ENCODE measurements at places on chromosomes 6 and 20.
A peak's percentile ranks its signal among the peaks of the same experiment; 100 is the strongest.

- peak; percentile 64 for DNase-seq
Measured at GRCh38 chr6:154154389-154154967, 115.4 kb downstream of the OPRM1 start.

DNA sequence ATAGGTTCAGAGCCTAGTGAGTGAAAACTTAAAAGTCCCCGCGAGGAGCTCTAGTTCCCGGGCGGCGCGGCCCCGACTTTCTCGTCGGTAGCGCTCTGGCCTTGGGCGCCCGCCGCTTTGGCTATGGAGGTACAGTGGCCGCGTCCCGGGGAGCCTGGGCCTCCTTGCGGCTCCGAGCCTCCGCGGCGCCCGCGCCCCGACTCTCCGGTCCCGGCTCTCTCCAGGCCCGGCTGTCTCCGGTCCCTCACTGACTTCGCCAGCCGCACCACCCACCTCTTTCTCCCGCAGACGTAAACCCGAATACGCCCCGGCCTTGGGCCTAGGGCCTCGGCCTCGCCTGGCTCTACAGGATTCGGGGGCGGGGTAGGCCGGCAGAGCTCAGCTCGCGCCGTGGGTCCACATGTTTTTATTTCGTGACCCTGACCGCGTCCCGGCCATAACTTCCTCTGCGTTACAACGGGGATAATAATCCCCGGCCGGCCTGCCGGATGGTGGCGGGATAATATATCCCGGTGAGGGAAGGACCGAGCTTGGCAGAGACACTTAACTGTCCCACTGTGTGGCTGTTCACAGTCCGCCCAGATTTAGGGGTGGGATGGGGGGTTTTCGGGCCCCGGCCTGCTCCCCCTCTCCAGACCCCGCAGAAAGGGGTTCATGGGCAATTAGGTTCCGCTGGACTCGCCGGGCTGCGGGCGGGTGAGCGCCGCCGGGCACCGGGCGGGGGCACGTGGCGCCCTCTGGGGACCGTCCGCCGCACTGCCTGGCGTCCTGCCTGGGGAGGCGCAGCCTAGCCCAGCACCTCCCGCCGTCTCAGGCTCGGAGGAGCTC, 10.0 kb upstream of the TBX18 start:
- DNase-seq, result peak; percentile 80

DNA sequence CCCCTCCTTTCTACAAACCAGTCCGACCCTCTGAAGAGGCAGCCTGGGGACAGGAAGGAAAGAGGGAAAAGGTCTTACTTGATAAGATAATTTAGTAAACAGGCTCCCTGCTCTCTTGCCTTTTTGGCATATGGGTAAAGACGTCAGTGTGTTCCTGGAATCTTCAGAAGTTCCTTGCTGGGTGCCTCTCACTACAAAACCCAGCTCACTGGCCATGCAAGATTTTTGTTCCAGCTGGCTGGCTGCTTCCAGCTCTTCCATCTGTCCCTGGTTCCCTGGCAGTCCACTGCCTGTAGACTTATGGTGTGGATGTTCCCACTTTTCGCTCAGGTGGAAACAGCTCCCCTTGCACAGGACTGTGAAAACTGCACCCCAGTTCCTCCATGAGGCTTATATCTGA, 57.4 kb downstream of the MOCS1 start:
- no peak for DNase-seq

DNA sequence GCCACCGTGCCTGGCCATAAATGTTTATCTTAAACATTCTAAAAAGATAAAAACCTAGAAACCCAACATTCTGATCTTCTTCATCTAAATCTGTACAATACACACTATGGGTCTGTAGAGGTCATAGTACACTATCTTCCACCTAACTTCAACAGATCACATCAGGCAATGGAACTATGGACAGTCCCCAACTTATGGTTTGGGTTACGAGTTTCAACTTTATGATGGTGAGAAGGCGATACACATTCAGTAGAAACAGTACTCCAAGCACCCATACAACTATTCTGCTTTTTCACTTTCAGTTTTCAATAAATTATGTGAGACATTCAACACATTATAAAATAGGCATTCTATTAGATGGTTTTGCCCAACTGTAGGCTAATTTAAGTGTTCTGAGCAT, 23.1 kb downstream of the FKBP5 start:
- DNase-seq, result no peak

DNA sequence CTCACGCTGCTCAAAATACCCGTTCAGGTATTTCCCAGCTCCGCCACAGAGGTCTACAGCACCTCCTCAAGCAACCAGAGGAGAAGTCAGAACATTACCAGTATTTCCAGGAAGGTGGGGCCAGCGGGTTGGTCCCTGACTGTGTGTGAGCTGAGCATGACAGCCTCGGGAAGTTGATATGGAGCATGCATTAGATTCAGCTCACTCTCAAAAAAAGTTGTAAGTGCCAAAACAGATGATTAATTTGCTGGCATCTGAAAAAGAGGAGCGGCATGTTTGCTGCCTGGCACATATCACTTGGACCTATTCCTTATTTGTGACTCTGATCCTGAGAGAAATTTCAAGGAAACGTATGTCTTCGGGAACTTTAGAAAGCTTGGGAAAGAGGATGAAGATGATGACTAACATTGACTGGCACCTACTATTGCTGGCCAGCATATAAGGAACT, 32.3 kb downstream of the ELOVL2 start:
- peak; percentile 9 for DNase-seq

DNA sequence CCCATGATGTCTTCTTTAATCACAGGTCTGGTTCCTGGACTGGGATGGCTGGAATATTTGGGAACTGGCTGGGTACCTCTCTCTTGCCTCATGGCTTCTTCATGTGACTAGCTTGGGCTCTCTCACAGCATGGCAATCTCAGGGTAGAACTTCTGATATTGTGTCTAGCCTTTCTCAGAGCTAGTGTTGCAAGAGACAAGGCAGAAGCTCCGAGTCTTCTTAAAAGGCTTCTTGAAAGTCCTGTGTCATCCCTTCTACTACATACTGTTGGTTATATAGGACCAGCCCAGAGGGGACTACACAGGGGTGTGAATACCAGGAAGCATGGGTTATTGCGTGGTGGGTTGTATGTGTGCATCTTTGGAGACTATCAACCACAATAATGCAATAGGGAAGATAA, 23.3 kb downstream of the BCAS1 start:
- DNase-seq, result no peak

DNA sequence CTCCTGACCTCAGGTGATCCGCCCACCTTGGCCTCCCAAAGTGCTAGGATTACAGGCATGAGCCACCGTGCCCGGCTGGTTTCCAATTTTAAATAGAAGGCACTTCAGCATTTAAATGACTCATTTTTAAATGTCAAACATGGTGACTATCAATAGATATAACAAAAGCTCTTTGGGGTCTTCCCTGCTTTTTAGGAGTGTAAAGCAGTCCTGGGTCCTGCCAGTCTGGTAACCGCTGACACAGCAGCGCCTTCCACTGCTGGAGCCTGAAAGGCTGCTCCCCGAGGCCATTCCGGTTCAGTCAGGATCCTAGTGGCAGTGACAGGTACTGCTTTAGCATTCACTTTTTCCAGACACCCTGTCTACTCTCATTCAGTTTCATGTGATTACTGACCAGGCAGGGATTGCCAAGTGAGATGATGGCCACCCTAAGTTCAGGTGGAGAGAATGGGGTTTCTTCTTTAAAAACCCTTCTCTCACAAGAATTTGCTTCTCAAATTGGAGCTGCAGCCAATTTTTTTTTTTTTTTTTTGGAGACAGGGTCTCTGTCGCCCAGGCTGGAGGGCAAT, 5.1 kb downstream of the DIDO1 start:
- DNase-seq, result peak; percentile 62

- DNase-seq, result no peak
Measured at GRCh38 chr6:107736713-107737396, 87.3 kb downstream of the SCML4 start.

All from nephron progenitor cell (in vitro differentiated cells).